ENCODE measurements at places on chromosomes 13 and 19.

- DNase-seq = no peak
These were observed 210.8 kb downstream of the RFC3 start for GRCh38 chr13:34028496-34029442.

DNA sequence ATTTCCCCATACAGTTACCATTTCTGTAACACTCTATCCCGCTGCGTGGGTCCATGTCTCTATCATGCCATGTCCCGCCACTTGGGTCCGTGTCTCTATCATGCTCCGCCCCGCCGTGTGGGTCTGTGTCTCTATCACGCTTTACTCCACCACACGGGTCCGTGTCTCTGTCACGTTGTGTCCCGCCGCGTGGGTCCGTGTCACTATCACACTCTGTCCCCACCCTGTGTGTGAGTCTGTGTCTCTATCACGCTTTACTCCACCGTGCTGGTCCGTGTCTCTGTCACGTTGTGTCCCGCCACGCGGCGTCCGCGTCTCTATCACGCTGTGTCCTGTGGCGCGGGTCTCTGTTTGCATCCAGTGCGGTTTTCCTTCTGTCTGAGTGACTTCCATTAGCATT lies 11.6 kb downstream of the ADPRHL1 start:
- DNase-seq = no peak

GRCh38 chr13:36981156-36981743 lies 17.9 kb downstream of the ALG5 start:
- DNase-seq = peak; percentile 3

DNA sequence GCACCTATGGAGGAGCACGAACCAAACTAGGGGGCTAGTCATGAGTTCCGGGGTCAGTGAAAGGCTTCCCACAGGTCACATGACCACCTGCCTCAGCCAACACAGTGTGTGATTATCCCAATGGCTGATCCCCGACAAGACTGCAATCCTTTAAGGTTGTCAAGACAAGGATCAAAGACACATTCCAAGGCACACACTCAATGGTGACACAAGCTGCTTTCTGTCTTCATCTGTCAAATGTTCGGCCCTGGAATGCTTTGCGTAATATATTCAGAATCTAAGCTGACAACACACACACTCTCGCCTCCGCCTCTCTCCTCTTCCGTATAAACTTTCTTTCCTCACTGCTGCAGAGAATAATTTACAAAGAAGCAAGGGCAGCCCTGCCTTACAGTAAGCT lies 11.7 kb downstream of the RANBP3 start:
- no peak for DNase-seq

- no peak for DNase-seq
These were observed 108.2 kb upstream of the UQCRFS1 start for GRCh38 chr19:29321116-29321515.

- no peak for DNase-seq
These were observed 15.2 kb downstream of the LNX2 start for GRCh38 chr13:27605099-27605498.

DNA sequence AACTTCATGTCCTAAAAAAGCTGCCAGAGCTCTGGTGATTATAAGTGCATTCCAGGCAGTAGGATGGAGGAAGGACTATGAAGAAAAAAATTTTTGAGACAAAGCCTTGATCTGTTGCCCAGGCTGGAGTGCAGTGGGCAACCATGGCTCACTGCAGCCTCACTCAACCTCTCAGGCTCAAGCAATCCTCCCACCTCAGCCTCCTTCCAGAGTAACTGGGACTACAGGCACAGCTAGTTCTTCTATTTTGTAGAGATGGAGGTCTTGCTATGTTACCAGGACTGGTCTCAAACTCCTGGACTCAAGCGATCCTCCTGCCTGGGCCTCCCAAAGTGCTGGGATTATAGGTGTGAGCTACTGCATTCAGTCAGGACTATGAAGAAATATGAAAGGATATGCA lies 161.2 kb downstream of the IRS2 start:
- DNase-seq = no peak

DNA sequence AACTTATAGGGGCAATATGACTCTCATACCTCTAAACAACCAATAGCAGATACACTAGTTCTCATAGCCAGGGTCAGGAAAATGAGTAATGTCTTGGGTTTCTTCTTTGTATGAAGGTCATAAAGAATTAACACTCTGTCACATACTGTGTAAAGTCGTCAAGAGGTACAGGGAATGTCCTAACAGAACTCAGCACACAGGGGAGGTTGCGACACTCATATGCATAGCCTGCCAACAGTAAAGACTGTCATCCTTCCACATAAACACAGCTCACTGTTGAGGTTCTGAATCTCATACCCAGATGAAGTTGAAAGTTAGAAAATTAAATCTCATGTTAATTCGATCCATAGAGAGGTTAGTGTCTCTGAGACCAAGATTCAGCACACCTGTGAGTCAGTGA lies 34.2 kb upstream of the ZNF254 start:
- DNase-seq = no peak

GRCh38 chr13:23022704-23023103 lies 158.1 kb upstream of the SGCG start:
- DNase-seq = no peak

- no peak for DNase-seq
These were observed 81.2 kb upstream of the WASF3 start for GRCh38 chr13:26476111-26476781.

DNA sequence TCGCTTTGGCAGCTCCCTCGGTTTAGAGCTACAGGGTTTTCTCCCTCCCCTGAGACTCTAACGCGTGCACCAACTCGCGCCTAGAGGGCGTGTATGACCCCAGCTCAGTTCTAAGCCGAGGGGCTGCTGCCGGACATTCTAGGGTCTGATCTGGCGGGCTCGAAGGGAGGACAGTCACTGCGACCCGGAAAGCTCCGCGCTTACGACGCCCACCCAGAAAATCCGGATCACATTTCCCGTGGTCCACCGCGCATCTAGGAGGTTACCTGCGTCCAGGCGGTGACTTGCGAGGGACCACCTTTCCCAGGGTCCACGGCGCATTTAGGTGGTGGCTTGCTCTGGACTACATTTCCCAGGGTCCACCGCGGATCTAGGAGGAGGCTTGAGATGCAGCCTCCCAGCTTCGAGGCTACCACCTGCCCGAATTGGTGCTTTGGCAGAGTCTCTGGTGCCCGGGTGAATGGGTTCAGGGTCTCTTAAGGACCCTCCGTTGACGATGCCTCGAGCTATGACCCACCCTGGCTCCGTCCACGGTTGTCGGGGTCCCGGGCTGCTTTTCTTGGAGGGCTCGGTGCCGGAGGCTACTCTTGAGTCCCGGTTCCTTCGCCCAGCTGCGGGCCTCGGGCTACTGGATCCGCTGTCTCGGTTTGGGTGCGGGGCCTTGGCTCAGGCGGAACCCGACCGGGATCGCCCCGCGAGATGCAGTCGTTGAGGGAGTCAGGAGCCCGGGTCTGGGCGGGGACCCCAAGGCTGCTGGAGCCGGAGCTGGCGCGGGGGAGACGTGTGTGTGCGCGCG lies 30.5 kb downstream of the ZNF146 start:
- no peak for DNase-seq

GRCh38 chr19:55493052-55493644 lies 4.9 kb downstream of the SSC5D start:
- no peak for DNase-seq

- DNase-seq = no peak
These were observed 9.5 kb upstream of the MPV17L2 start for GRCh38 chr19:18183529-18183928.

GRCh38 chr13:40814803-40815202 lies 25.4 kb downstream of the SLC25A15 start:
- DNase-seq = no peak

DNA sequence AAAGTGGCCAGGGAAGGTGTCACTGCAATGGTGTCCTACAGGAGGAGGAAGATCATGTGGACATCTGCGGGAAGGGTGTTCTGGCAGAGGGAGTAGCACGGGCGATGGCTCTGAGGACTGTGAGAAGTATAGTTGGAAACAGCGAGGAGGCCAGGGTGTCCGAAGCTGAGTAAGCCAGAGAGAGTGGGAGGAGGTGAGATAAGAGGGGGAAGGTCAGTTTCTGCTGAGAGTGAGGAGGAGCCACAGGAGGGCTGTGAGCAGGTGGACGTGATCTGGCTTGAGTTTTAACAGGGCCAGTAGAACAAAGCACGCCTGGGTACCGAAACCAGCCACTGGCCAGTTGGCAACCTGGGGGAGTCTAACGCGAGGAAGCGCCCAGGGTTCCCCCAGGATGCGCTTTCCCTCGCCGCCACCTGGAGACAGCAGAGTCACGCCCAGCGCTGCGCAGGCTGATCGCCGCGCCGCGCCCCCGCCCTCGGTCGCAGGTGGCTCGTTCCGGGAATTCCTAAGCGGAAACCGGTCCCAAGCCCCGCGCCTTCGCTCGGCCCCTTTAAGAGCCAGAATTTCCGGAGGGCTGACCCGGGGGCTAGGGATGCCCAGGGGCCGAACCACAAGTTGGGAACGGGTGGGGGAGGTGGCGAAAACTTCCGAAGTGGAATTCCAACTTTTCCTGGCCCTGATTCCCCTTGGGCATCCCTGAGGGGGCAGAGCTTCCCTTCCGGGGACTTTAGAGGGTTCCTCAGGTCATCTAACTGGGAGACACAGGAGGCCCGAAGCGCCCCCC lies 1.1 kb upstream of the LSR start:
- DNase-seq = no peak

DNA sequence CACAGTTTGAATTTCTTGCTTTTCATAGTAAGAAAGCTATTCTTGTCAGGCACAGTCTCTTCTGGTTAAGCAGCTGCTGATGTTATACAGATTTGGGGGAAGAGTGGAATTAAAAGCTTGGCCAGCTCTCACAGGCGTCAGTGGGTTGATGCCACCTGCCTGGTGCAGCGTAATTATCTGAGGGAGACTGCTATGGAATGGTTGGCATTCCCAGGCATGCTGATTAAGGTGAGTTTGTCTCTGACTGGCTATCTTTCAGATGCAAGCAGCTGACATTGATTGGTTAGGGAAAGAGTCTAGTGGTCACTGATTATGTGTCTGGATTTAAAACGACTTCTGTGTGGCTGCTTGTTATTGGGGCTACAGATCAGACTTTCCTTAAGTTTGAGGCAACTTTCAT lies 948.4 kb downstream of the UQCRFS1 start:
- no peak for DNase-seq

DNA sequence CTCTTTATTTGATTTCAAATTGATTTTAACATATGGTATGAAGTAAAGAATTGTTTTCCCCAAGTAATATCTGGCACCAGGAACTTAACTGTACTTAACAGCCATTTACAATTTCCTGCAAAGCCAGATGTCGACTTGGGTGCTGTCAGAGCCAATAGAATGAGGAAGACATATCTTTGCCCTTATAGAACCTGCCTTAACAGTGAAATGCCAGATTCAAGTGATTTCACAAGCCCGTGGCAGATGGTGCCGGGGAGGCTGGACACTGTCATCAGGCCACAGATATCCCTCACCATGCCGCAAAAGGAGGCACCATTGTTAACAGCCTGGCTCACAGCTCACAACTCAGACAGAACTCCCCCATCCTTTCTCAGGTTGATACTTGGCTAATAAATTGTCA lies 48.7 kb downstream of the ESD start:
- DNase-seq = no peak

DNA sequence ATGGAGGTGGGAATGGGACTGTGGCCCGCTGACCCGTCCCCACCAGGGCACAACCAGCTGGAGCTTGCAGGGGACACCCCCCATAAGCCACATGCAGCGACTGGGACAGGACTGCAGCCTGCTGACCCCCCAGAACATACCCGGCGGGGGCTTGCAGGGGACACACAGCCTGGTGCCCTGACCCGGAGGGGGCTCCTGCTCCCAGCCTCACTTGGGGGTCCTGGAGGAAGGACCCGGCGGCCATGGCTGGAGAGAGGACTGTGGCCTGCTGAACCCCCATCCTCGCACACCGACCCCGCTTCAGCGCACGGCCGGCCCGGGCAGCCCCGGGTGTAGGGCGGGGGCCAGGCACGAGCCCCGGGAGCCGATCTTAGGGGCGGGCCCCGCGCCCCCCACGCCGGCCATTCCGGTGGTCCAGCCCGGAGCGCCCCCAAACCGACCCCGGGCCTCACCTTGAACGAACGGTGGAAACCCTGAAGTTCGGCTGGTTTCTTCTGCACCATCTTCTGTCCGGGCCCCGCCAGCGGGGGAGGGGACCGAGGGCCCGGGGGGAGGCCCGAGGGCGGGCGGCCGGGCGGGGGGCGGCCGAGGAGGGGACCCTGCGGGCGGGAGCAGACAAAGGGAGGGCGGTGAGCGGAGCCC lies 574 bp downstream of the MKNK2 start:
- no peak for DNase-seq

- peak; percentile 52 for DNase-seq
These were observed 420 bp downstream of the IL17D start for GRCh38 chr13:20703780-20704458.

DNA sequence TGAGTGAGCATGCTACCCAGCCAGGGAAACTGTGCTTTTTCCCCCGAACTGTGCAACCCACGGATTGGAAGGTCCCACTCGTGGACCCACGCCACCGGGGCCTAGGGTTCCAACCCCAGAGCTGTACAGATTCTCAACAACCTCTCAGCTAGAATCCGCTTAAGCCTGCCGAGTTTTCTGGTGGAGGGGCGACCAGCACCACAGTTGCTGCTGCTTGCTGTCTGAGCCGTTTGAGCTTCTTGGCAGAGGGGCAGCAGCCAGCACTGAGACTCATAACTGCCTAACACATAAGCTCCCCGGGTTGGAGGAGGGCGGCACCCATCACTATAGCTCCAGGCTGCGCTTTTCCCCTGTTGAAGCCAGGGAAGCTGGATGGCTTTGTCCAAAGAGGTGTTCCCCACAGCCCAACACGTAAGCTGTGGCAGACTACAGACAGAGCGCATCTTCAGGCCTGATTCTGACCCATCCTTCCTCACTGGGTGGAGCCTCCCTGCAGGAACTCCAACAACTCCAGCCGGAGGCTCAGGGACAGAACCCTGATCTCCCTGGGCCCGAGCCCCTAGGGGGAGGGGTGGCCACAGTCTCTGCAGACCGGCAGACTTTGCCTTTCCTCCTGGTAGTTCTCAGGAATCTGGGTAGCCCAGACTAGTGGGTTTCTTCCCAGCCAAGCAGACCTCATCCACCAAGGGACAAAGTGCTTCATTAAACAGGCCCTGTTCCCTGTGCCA lies 871.6 kb downstream of the SLITRK6 start:
- no peak for DNase-seq

- DNase-seq = no peak
These were observed 1.2 kb downstream of the INAFM1 start for GRCh38 chr19:47275791-47276461.

GRCh38 chr19:7554990-7555864 lies 19.7 kb downstream of the PNPLA6 start:
- no peak for DNase-seq

DNA sequence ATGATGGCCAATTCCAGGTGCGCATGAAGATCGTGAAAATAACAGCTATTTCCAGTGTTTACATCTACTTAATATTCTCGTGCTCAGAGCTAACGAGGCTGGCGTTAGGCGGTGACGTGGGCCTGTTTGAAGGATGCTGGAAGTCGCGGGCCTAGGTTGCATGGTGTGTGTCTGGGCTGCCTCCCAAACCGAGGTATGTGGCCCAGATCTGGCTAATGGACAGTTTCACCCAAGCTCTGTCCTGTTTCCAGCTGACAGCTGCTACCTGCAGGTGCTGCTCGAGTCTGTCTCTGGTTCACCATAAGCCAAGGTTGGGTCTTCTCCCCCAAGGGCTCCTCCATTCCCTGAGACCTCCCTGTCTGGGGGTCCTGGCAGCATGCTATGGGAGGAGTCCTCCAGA lies 40.5 kb upstream of the KCTD15 start:
- DNase-seq = no peak

GRCh38 chr19:50515168-50515561 lies 1.5 kb upstream of the ASPDH start:
- DNase-seq = no peak

- no peak for DNase-seq
These were observed 554.8 kb upstream of the GPC6 start for GRCh38 chr13:92671821-92672220.
